ENCODE measurements at places on chromosomes 7 and 10.

GRCh38 chr10:33484787-33485186 is 150.3 kb upstream of the NRP1 start:
- no peaks in the 10 kb centered on the region for H3K36me3 ChIP-seq
- peaks cover 8% of the 10 kb centered on the region for H3K4me1 ChIP-seq
- no peak for DNase-seq
- H3K27ac ChIP-seq = peak overlapping the region; percentile 13
- H3K27me3 ChIP-seq = no peaks in the 10 kb centered on the region

DNA sequence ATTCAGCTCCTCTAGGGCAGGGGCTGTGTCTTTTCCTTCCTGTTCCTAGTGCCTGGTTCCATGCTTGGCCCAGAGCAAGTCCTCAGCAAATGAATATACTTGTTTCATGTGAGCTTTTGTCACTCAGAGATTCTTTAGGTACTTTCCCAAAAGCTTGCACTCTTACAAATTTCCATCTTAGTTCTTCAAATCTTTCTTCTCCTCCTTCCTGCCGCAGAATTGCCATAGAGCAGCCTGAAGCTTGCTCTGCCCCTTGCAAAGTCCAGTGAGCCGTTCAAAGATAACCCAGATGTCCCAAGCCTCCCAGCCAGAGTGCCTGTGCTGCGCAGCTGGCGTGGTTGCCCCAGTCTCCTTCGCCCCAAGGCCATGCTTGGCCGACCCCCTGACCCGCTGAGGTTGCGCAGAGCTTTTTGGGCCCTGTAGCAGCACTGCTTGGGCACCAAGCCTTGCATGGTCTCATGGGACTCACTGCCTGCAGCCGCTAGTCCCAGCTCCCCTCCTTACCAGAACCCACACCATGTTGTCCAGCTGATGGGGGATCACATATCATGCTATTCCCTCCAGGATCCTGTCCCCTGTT is 20.7 kb downstream of the CHST3 start:
- peaks cover 8% of the 10 kb centered on the region for H3K27me3 ChIP-seq
- no peaks in the 10 kb centered on the region for H3K36me3 ChIP-seq
- H3K27ac ChIP-seq = no peak overlapping the region
- H3K4me1 ChIP-seq = peaks cover 19% of the 10 kb centered on the region

DNA sequence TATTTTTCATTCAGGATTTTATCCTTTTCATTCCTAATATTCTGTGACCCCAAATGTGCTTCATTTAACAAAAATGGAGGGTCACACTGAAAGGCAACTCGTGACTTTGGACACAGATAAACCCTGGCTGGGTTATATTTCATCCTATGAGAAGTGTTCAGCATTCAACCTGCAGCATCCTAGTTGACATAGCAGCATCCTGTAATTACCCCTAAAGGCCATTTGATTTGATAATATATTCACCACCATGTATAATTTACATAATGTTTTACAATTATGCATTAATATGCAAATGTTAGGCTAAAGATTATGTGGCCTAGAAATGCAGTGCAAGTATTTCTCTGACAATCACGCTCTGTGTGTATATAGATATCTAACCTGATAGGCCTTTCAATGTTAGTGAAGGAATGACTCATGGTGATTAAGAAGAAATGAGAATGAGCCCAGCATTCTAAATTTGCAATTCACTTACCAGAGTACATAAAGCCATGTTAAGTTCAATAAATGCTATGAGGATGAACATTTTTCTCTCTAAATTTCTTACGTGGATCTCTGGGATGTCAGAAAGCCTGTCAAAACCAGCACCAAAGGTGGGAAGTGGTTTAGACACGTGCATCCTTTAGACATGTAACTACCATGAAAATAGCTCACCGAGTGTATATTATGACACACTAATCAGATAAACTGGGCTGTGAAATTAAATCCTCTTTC is 337.7 kb upstream of the AOAH start:
- H3K4me3 ChIP-seq = no peak overlapping the region
- H3K27ac ChIP-seq = no peak overlapping the region
- peaks cover 10% of the 10 kb centered on the region for H3K27me3 ChIP-seq
- H3K36me3 ChIP-seq = peaks cover 19% of the 10 kb centered on the region
- no peaks in the 10 kb centered on the region for H3K4me1 ChIP-seq

DNA sequence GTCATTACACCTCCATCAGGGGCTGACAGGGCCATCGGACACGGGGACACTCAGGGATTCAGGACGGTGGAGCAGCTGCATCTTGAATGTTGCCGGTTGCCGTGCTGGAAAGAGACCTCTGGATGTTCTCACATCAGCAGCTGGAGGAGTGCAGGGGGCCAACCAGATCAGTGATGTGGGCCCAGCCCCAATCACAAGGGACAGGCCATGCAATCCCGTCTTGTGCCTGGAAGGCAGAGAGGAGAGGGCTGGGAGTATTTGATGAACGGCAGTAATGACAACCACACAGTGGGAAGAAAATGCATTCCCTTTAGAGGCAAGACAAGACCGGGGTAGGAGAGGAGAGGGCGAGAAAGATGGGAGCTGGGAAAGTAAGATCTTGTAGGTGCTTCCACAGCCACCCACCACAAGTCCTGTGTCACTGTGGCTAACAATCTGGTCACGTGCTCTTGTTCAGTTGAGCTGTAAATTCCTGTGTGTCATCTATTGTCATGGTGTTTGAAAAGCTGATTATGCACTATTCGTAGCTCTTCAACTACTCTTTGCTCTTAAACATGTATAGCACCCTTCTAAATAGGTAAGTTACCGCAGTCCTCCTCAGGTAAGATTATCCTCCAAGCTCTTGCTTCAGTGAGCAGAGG is 85.9 kb upstream of the LEP start:
- no peaks in the 10 kb centered on the region for H3K4me1 ChIP-seq
- no peaks in the 10 kb centered on the region for H3K36me3 ChIP-seq
- no peak for DNase-seq
- H3K4me3 ChIP-seq = no peak overlapping the region
- peaks cover 7% of the 10 kb centered on the region for H3K27me3 ChIP-seq
- H3K27ac ChIP-seq = no peak overlapping the region

All from endothelial cell (in vitro differentiated cells).